ENCODE measurements at places on chromosomes 5 and 9. TPM values are rescaled to one million over a fixed set of nuclear protein-coding genes. Genes with fewer than 3 reads are reported as not detected.

The OLFM1 gene
- 0.29 TPM for total RNA-seq

DNA sequence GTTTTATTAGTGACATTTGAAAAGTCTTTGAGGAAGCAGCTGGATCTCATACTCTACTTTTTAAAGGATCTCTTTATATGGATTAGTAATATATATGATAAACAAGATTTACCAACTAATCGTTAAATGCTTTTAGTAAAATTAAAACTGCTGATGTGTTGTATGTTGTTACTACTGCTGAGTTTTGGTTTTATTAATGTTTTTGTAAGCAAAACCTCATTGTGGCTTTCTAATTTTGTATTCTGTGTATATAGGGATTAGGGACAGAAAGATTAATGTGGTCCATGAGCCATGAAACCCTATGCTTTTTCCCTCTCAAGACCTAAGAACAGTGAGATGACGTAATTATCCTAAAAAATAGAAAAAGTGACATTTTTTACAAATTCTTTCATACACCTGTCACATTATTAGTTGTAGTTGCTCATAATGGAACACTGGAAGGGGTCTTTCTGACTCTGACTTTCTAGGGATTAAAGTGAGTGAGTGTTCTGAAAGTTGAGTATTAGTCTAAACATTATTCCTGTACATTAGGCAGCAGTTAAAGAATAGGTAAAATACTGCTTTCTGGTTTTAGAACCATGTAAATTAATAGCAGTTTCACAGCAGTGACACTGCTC is 85.9 kb downstream of the SLC12A2 start:
- no peak for DNase-seq

DNA sequence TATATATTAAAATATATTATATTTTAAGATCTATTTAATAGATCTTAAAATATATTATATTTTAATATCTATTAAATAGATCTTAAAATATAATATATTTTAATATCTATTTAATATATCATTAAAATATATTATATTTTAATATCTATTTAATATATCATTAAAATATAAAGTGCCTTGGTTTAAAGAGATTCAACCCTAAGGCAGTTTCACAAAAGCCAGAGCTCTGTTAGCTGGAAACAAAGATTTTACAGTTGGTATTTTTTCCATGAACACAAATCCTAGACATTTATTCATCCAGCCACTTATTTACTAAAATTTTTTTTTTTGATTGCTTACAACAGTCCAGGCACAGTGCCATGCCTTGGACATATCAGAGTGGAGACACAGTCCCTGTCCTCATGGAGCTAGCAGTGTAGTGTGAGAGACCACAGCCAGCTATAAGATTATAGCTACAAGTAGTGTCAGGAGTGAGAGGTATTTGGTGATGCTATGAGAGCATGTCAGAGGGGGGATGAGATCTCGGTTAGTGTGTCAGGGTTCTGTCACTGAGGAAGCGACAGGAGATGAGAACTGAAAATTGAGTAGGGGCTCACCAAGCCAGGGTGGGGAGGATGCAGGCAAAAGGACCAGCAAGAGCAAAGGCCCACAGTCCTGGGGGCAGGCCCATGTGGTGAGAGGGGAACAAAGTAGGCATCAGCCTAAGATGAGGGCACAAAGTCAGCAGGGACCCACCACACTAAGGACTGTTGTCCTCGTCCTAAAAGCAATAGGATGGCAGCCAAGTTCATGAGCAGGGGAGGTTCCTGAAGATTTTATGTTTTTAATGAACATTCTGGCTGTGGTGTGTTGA is 74.5 kb downstream of the FBXO38 start:
- DNase-seq: no peak

DNA sequence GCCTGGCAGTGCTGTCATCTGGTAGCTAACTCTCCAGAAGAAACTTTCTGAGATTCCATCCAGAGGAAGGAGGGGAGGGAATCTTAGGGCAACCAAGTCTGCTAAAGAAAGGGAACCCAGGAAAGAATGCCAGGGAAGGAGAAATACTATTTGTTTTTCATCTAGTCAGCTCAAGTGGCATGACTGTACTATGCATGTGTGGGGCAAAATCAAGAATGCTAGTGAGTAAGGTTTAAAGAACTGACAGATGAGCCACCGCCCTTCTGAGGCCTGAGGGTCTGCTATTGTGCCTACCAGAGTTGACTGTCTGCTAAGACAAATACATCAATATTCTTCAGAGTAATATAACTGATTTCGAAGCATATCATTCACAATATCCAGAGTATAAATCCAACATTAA is 204.2 kb downstream of the SLC12A2 start:
- no peak for DNase-seq

The CNOT8 gene
- 60.0 TPM for total RNA-seq

DNA sequence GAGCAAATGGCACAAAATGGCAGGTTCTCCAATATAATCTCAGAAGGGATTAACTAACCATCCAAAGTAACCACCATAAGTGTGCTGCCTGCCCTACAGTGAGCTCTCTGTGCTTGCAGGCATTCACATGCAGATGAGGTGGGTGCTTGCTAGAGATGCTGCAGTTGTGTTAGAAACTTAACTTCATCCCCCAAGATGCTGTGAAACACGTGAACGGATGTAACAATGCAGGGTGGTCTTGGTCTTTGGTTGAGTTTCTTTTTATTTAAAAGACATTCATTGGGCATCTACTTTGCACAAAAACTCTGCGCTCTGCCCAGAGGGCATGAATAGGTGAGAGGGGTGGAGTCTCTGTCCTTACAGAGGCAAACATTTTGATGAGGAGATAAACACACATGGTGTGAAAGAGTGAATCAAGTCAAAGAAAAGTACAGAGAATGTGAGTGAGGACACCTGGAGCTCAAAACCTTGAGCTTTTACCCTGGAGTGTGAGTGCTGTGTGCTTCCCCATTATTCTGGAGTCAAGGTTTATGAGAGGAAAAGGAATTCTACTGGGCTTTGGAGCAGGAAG is 143.9 kb upstream of the DAP start:
- DNase-seq: no peak

DNA sequence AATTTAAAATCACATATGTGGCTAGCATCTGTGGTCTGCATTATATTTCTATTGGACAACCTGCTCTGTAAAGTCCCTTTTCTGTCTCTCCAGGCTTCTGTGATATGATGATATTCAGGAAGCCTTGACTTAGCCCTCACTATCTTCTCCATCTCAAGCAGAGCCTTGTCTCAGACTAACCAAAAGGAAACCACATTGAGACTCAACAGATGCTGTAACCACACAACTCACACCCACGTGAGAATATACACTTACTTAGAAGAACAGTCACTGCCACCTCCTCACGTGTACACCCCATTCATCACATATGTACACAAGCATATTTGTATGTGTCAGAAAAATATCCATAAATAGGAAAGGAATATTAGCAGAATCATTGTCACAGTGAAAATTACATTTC is 33.6 kb downstream of the HTR4 start:
- DNase-seq: no peak

The IFNB1 gene
- not detected for total RNA-seq

- peak; percentile 90 for DNase-seq
Measured at GRCh38 chr5:96844481-96844990, 31.8 kb upstream of the ERAP2 start.

The KLF4 gene
- 5.0 TPM for total RNA-seq

DNA sequence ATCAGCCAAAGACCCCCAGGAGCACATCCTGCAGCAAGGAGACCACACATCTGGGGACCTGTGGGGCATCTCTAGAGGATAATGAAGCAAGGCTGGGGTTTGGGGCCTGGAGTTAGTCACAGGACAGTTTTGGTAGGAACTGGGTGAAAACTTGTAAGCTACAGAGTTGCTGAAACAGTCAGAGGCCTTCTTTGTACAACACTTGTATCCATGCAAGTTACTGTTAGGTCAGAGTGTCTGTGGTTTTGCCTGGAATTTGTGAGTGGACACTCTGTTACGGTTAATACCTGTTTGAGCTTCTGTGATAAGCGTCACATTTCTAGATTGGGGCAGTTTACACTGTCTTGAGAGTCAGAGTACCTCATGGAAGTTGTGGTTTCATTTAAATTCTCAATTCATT is 22.6 kb upstream of the ASPN start:
- DNase-seq: peak; percentile 15

The WDR55 gene
- 15.4 TPM for total RNA-seq

DNA sequence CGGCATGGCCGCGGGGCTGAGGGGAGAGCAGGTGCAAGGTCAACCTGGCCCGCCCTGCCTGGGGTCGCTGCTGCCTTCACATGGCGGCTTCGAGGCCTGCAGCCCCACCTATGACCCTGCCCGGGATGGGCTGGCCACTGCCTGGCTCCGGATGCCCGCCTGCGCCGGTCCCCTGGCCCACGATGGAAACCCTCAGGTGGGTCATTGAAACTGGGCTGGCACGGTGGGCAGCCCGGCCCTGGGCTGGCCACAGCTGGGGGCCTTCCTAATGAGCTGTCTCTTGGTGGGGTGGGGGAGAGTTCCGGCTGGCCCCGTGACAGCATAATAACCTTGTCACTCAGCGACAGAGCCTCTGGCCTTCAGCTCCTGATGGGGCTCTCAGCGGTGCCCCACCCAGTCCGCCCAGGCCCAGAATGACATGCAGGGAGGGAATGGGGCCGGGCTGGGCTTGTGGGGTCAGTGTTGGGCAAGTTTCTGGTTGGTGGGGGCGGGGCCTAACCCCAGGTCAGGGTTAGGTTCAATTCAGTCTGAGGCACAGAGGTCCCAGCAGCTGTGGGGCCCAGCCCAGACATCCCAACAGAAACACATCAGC is at the start of gene CCDC187:
Gene CCDC187, minus strand, starts transcription at position 270 of the 592 bp plus-strand sequence. Its CDS starts 264 bp downstream, at position 6.
- DNase-seq: no peak

The AFAP1L1 gene
- total RNA-seq: 14.3 TPM

- peak; percentile 9 for DNase-seq
Measured at GRCh38 chr9:13485068-13485596, 205.6 kb upstream of the MPDZ start.

Data from RPMI7951 (cell line).